Smooth muscle cell of trachea (primary cell): ENCODE measurements at places on chromosomes 3 and 15. TPM values are rescaled to one million over a fixed set of nuclear protein-coding genes. Genes with fewer than 3 reads are reported as not detected.

Gene NRG4
- 0.15 TPM in 1 of 2 replicates, not detected in the other for total RNA-seq

Gene GOLGA6D
- total RNA-seq: 0.17 TPM in 1 of 2 replicates, not detected in the other

Gene FANCD2OS
- not detected in 2 replicates for total RNA-seq

Gene RBMS3
- 45.7 and 48.0 TPM in 2 replicates for total RNA-seq

Gene ANKRD34C
- not detected in 2 replicates for total RNA-seq

Gene ECE2
- under 0.01 TPM in 1 of 2 replicates, not detected in the other for total RNA-seq

Gene PLA1A
- total RNA-seq: 0.33 TPM in 1 of 2 replicates, not detected in the other

Gene IQCH
- 4.5 and 8.7 TPM in 2 replicates for total RNA-seq

Gene STRA6
- 0.29 and 0.83 TPM in 2 replicates for total RNA-seq

Gene TIGIT
- total RNA-seq: not detected in 2 replicates
